Stimulated activated CD4-positive, alpha-beta T cell treated with anti-CD3 and anti-CD28 coated beads, Interleukin-4, amount 100 ng/mL, for 1 hour (primary cell): ENCODE measurements at places on chromosomes 13 and 19.

DNA sequence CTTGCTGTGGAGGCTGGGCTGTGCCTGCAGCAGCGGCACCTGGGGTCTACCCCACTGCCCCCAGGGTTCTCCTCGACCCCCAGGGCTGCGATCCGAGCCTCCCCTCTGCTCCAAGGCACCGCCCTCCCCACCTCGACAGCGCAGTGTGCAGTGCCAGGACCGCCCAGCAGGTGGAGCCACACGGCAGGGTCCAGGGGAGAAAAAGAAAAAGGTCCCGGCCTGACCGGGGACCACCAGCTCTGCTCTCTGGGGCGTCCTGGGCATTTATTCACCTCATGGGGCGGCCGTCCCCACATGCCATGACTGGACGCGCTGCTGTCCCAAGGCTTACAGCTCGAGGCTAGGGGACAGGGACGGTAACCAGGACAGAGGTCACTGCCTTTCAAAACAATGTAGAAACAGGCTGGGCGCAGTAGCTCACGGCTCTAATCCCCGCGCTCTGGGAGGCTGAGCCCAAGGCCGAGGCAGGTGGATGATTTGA, 10.6 kb downstream of the REXO1 start:
- DNase-seq, result peak; percentile 69

- no peak for DNase-seq
Measured at GRCh38 chr19:27993619-27994570, 1219.1 kb downstream of the UQCRFS1 start.

- no peak for DNase-seq
Measured at GRCh38 chr13:31725841-31726240, 13.5 kb upstream of the RXFP2 start.

GRCh38 chr19:8569066-8569771, 8.0 kb downstream of the MYO1F start:
- DNase-seq, result peak; percentile 29

GRCh38 chr13:88115976-88116375, 444.8 kb downstream of the SLITRK5 start:
- DNase-seq, result no peak

DNA sequence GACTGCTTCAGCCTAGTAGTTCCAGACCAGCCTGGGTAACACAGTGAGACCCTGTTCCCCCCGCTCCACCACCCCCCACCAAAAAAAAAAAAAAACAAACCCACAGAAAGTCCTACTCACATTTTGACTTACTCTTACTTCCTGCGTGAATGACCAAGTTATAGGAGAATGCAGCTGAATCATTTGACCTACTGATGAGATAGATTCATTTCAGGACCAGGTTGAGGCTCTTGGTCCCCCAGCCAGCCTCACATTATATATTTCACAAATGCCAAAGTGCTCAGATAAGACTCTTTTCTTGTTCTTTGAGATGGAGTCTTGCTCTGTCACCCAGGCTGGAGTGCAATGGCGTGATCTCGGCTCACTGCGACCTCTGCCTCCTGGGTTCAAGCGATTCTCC, 70.2 kb downstream of the KLF5 start:
- no peak for DNase-seq

GRCh38 chr13:60347690-60348089, 49.3 kb upstream of the TDRD3 start:
- no peak for DNase-seq
